Glutamatergic neuron (in vitro differentiated cells): ENCODE measurements at places on chromosomes 13 and 19. TPM values are rescaled to one million over a fixed set of nuclear protein-coding genes. Genes with fewer than 3 reads are reported as not detected.

The NLRP11 gene
- total RNA-seq = 0.34 TPM

- DNase-seq = peak; percentile 13
Observed at GRCh38 chr13:113953561-113953960, 20.3 kb downstream of the C13orf46 start.

The CEACAM16 gene
- total RNA-seq = not detected

DNA sequence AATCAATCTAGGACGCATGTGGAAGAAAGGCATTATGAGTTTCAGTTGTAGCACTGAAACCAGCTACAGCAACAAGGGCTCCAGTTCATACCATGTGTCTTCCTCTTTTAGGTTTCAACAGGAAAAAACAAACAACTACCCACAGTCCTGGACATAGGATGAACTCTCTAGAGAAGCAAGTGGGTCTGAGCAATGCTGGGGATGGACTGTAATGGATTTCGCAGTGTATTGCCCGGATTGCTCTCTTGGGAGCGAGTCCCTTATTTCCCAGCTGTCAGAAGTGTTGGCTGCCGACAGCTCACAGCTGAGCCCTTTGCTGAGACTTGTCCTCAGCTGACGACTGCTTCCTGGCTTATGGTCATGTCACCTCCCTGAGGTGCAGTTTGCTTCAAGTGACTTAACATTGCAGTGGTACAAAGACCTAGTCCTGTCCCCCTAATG is 12.1 kb upstream of the MYCBP2 start:
- peak; percentile 78 for DNase-seq

DNA sequence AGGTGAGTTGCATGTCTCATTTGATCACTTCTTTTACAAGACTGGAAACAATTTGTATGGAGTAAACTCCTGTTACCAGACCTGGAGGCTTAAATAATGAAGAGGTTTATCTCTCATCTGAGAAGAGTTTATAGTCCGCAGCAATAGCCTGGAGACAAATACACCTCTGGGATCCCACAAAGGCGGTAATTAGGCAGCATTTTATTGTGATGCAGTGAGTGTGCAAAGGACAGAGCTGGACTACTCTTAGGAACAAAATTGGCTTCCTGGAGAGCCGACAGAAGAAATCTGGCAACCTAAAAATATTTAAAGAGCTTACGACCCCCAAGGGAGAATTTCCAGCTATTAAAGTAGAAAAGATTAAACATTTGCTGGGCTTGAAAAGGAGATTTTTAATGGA is 11.8 kb upstream of the KATNAL1 start:
- no peak for DNase-seq

The SARS2 gene
- 49.2 TPM for total RNA-seq

- DNase-seq = no peak
Observed at GRCh38 chr13:34654203-34654602, 287.9 kb upstream of the NBEA start.

The ZNF14 gene
- 10.9 TPM for total RNA-seq

GRCh38 chr13:53200498-53201453 is 172.2 kb downstream of the OLFM4 start:
- peak; percentile 89 for DNase-seq

DNA sequence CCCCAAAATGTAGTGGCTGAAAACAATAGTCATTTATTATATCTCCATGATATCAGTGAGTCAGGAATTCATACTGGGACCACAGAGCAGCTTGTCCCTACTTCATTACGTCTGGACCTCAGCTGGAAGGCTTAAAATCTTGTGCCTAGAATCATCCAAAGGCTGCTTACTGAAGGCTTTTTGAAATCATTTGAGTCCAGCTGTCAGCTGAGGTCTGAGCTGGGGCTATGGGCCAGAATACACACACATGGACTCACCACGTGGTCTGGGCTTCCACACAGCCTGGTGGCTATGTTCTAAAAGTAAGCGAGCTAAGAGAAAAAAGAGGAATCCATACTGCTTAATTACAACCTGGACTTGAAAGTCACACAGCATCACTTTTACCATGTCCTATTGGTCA is 209.2 kb downstream of the KCTD12 start:
- DNase-seq = peak; percentile 33

DNA sequence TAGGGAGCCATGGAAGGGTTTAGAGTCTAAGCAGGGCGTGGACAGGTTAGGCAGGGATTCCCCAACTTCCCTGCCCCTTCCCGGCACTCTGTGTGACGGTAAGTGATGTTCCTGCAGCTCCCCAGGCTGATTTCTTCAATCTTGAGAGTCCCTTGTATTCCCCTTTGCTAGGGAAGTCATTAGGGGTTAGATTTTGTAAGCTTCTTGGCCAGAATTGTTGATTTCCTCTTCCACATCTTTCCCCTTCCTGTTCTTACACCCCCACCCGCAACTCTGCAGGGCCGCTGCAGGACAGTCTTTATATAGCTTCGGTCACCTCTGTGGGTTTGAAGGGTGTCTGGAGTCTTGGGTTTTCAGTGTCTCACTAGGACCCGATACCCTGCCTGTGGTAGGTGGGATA is 10.6 kb upstream of the ADGRE1 start:
- no peak for DNase-seq

DNA sequence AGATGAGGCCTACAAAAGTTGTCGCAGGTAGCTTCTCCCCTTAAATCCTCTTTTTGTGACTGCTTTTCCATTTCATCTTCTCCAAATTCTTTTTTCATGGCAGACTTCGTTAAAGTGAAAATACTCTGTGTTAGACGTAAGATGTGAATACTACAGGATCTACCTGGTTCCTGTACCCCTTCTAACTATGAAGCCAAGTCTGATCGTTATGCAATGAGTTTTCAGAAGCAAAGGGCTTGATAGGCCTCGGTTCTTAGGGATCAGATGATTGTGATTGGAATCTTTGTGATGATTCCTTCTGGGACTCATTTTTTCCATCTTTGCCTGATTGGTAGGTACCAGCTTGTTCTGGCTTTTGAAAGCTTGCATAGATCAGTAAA is 86.9 kb downstream of the PCCA start:
- DNase-seq = no peak

DNA sequence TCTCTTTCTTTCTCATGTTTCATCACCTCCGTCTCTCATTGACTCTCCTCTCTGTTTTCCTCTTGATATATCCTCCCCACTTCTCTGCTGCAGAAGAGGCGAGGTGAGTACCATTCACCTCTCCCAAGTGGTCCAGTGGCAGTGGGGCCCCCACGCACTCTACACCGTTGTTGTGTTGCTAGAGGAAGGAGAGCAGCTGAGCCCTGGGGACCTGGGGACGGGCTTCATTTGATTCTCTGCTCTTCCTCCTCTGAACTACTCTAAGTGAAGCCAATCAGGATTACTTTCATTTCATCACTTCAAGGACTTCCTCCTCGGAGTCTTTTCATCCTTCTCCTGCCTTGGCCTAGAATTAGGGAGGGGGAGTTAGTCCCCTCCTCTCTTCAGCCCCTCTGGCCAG is 64.6 kb downstream of the CCNE1 start:
- no peak for DNase-seq

GRCh38 chr13:52712385-52712784 is 27.2 kb downstream of the CNMD start:
- DNase-seq = no peak

The KCNN4 gene
- 0.44 TPM for total RNA-seq

DNA sequence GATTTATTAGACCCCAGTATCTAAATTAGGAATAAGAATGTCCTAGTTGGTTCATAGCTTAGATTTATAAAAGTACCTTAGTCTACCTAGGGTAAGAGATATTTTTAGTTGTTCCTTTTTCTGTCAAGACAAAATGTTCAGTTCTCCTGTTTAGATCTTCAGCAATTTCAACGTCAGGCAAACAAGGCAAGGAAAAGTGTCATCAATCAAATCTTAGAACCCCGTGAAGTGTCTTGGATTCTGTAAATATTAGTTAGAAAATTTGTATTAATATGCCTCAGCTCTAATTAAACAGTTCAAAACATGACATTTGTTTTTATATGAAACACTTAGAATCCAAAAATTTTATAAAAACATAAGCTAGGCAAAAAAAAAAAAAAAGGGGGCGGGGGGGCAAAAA is 296.6 kb downstream of the PCDH9 start:
- no peak for DNase-seq

GRCh38 chr19:27774337-27774736 is 1438.6 kb downstream of the UQCRFS1 start:
- peak; percentile 41 for DNase-seq

The OBI1 gene
- total RNA-seq = 16.7 TPM

The TMEM150B gene
- not detected for total RNA-seq

The FGF14 gene
- 17.8 TPM for total RNA-seq

GRCh38 chr13:72072261-72072660 is 205.3 kb upstream of the DACH1 start:
- no peak for DNase-seq

DNA sequence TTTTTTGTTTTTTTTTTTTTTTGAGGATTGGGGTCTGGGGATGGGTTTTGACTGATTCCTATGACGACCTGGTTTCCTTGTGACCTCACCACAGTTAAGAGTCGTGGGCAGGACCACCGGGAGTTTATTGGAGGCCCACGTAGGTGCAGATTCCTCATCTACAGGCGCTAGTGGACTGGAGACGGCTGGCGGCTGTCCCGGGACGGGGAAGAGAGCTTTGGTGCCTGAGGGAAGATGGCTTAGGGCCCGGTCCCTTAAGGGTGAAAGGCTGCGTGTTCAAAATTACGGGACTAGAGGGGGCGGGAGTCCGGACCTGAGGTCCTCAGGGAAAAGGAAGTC is 682 bp upstream of the TEAD2 start:
- no peak for DNase-seq

DNA sequence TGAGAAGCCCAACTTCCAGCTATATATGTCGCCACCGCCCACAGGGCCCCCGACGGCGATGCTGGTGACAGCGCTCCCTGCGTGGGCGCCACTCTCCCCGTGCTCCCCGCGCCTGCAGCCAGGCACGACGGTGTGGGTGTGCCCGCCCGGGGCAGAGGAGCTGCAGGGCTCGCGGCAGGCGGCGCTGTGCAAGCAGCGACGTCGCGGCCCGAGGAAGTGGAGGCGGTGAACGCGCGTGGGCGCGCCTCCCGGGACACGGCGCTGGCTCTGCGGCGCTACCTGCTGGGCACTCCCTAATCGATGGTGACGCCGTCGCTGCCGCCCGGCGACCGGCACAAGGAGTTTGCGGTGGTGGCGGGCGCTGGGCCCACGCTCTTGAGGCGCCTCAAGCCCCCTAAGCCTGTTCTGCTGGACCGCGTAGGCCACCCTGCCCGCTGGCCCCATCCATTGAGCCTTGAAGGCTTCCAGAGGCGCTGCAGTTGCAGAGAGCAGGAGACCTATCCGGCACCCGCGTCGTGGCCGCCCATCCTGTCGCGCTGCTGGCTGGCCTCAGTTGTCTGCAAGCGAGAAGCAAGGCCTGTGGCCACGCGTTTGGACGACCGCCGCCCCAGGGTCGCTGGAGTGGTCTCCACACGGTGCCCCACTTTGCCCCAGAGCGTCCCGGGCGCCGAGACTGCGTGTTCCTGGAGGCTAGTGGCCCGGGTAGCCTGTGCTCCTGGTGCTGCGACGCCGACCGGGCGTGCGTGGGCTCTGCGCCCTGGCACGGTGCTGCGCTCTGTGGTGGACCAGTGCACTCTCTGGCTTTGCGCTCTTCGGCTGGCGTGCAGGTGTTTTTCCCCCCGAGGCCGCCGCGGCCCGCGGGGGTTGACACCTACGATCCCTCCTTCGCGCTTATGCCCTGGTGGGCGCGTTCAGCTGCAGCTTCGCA is 23.1 kb downstream of the LRFN3 start:
- DNase-seq = peak; percentile 40

The POP4 gene
- total RNA-seq = 37.9 TPM

The B3GNT3 gene
- total RNA-seq = not detected

DNA sequence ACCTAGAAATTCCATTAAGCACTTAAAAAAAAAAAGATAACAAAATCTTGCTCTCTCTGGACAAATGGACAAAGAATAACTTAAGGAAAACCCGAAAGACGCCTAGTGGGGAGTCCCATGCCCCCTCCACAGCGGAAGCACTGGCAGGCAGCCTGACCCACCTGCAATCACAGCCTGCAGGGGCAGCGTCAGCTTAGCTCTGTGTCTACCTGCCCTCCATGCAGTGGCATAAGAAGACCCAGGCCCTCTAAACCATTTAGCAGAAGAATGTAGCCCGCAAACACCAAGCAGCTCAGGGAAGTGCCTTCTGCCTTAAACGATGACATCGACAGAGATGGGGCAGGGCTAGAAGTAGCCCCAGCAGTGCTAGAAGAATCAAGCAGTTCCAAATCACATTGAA is 36.0 kb downstream of the KCTD15 start:
- DNase-seq = no peak

GRCh38 chr13:40613192-40613818 is 53.1 kb downstream of the FOXO1 start:
- DNase-seq = no peak

The DPF1 gene
- total RNA-seq = 33.8 TPM
